Central memory CD4-positive, alpha-beta T cell (primary cell): ENCODE measurements at places on chromosomes 5 and 9.

GRCh38 chr5:113678924-113679575, 165.6 kb downstream of the YTHDC2 start:
- no peak for DNase-seq

GRCh38 chr9:68844157-68844556, 139.1 kb downstream of the PIP5K1B start:
- DNase-seq: no peak

GRCh38 chr9:36992501-36993316, 41.4 kb downstream of the PAX5 start:
- no peak for DNase-seq

DNA sequence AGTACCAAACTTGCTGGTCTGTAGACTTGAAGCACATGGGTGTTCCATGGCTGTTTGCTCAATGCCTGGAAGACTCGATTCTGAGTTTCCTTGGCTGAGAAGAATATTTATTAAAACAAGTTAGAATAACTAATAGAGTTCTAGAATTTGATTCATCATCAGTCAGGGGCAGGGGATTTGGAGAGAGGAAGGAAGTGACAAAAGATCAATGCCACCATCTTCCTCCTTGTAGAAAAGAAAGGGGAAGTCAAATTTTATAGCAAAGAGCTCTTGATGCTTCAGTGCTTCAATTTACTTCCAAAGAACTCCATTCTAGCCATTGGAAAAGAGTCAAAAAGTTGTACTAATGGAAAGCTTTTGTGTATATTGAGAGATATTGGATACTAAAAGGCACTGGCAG, 236.3 kb downstream of the MCTP1 start:
- no peak for DNase-seq

GRCh38 chr5:120765189-120765588, 301.1 kb downstream of the PRR16 start:
- DNase-seq: no peak

DNA sequence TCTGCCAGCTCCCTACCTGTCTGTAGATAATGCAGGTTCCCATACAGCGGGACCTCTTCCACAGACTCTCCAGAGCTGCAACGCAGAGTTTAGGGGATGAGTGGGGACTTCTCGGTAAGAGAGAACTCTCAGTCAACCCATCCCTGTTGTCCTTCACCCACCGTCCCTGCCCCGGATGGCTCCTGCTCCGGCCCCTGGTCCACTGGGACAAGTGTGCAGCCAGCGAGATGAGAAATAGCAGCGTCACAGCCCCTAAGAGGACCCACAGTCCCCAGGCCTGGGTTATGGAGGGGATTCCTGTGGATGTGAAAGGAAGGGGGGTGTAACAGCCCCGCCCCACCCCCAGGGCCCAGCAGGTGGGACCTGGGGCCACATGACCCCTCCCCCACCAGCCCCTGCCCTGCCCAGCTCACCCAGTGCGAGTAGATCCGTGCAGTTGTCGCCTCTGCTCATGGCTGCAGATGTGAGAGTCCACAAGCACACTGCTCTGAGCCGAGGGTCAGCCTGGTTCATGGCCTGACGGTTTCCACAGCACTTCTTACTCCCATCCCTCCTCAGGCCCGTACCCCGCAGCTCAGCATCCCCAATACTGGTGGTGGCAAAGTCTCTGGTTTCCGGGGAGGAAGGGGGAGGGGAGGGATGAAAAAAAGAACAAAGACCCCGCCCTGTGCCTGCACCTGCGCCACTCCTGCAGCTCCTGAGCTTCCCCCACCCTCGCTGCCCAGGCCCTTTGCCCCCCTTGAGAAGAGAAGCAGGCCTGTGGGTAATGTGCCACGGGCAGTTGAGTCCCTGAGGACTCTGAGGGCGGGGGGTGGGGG, at the start of gene SIT1:
TSS of gene SIT1 (minus strand) at position 591 of the 818 bp plus-strand sequence. CDS start at position 513, 78 bp downstream.
- peak; percentile 44 for DNase-seq

DNA sequence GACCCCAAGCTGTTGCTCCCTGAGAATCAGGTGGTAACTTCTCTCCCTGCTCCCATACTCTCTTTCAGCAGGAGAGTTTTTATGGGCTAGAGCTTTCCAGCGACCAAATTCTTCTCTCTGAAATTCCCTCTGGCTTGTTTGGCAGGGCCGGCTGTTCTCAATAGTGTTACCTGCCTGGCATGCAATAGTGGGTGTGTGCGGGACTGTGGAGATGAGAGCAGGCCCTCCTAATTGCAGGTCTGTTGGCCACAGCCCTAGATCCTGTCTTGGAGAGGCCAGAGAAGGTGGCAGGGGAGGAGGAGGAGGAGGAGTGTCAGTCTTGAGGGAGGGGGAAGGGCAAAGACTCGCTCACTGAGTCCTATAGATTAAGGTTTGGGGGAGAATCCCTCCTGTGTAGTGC, 29.5 kb downstream of the AQP7 start:
- no peak for DNase-seq
